ENCODE measurements at places on chromosomes 16 and 17. TPM values are rescaled to one million over a fixed set of nuclear protein-coding genes. Genes with fewer than 3 reads are reported as not detected.

MGAT5B gene
- total RNA-seq, result 0.77 TPM

TBC1D3 gene
- total RNA-seq, result not detected

SBK1 gene
- 13.5 TPM for total RNA-seq

TAT gene
- total RNA-seq, result not detected

LRRC36 gene
- total RNA-seq, result not detected

PER1 gene
- total RNA-seq, result 1,794 TPM

C17orf67 gene
- total RNA-seq, result 4.8 TPM

ACSM5 gene
- not detected for total RNA-seq

ZNF594 gene
- total RNA-seq, result 3.1 TPM

HSD11B2 gene
- not detected for total RNA-seq

TBC1D3I gene
- total RNA-seq, result 0.25 TPM

SRR gene
- 2.8 TPM for total RNA-seq

CDH13 gene
- not detected for total RNA-seq

EVPLL gene
- not detected for total RNA-seq

NATD1 gene
- total RNA-seq, result 6.1 TPM

SALL1 gene
- total RNA-seq, result not detected

OSGIN1 gene
- total RNA-seq, result 2.1 TPM

RAB37 gene
- total RNA-seq, result 19.0 TPM
